ENCODE measurements at places on chromosomes 7 and 10.

DNA sequence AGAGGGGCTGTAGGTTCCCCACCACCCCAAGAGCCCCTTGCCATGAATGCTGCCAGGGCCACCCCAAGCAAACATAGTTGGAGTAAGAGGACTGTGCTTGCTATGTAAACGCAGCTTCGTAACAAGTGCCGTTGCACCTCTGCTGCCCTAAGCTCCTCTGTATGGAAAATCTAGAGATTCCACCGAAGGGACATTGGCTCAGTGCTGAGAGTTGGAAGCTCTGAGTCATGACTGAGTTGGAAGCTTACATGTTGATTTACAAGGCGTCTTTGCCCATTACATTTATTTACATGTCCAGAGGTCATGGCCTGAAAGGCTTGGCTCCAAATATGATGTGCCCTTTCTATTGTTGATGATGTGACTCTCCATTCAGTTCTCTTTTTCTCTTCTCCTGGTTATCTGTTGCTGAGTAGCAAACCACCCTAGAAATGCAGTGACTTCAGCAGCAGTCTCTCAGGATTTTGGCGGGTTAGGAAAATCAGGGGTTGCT lies 233.1 kb upstream of the TCF7L2 start:
- DNase-seq: no peak

- DNase-seq: peak; percentile 95
These were observed at the start of gene MEPCE for GRCh38 chr7:100429637-100430492. Gene MEPCE, plus strand, starts transcription at chr7:100429831. Its CDS starts 188 bp downstream, at chr7:100430019.

DNA sequence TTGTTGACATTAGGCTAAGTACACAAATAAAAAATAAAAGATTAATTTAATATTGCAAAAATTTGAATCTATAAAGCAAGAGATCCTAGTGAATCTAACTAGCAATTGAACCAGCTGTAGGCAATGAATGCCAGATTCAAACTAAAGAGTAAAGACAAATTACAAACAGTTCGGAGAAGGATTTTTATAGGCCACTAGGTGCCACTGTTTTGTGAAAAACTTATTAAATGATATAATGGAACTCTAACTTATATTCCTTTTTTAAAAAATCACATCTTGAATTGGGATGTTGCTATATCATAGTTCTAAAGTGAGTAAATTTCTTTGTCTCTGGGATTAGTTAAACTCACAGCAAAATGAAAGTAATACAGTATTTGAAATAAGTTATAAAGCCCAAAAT lies 39.1 kb upstream of the GNAI1 start:
- DNase-seq: no peak

DNA sequence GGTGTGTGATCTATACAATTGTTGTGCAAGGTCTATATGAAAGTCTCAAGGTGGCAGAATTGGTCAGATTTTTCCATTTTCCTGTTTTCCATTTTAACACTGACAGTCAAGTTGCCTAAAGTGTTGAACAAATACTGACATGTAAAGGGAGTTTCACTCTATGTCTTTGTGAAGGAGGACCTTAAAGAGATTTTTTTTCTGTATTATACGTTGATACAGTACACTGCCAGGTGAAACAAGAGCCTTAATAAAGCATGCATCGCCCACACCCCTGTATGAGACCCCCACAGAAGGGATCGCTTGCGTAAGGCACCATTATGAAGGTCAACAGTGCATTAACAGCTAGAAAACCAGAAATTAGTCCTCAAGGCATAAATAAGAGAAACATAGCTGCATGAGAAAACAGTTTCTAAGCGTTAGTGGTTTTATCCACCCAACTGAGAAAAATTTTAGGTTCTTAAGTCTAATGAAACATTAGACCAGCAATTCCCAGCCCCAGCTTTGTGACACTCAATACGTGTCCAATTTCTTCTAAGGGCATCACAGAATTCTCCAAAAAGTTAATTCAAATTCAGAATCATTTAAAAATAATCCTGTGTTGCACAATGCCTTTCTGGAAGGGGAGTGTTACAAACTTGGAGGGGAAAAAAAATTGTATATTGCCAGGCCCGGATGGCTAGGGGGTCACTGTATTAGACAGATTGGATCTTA lies 6.9 kb downstream of the KLF6 start:
- no peak for DNase-seq

GRCh38 chr10:127855976-127856375 lies 36.8 kb downstream of the CLRN3 start:
- DNase-seq: no peak

- no peak for DNase-seq
These were observed 35.7 kb downstream of the PDZD8 start for GRCh38 chr10:117339578-117339977.

Data from gastrocnemius medialis (tissue), 4 donors.